ENCODE measurements at places on chromosomes 12 and 14.

DNA sequence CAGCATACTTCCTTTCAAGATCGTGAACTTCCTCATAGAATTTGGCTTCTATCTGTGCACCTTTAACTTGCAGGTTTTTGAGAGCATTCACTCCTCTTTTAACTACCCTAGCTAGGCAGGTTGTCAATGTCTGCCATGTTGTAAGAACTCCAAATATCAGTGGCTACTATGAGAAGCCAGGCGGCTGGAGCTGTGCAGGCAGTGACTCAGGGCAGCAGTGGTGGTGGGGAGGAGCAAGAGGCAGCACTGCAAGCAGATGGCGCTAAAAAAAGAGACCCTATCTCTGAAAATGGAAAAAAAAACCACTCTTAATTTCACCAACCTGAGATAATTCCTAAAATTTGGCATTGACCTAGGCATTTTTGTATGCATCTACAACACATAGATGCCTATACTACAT, 28.5 kb downstream of the YARS2 start:
- DNase-seq: no peak

- no peak for DNase-seq
These were observed 11.1 kb downstream of the BCL11B start for GRCh38 chr14:99260587-99261551.

DNA sequence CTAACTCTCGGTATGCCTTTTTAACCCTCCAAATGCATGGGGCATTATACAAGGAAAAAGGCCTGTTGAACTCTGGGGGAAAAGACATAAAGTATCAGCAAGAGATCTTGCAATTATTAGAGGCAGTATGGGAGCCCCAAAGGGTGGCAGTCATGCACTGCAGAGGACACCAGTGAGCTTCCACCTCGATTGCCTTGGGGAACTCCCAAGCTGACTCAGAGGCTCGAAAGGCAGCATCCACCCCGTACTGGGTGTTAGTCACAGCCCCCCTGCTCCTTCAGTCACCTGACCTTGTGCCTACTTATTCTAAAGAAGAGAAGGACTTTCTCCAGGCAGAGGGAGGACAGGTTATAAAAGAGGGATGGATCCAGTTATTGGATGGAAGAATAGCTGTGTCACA, 781.4 kb upstream of the TMEM132C start:
- no peak for DNase-seq

- DNase-seq: no peak
These were observed 22.9 kb upstream of the CALM1 start for GRCh38 chr14:90373887-90374286.

DNA sequence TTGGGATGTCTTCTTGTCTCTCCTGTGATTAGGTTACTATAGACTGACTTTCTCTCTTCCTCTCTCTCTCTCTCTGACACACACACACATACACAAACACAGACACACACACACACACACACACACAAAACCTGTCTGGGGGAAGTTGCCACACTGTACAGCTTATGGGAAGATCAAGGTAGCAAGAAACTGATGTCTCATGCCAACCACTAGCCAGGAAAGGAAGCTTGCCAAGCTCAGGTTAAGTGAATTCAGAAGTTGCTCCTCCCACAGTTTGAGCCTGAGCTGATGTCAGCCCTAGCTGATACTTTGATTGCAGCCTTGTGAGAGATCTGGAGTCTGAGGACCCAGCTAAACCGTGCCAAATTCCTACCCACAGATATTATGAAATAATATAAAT, 67.1 kb downstream of the PPFIA2 start:
- no peak for DNase-seq

All from stimulated activated CD8-positive, alpha-beta memory T cell treated with anti-CD3 and anti-CD28 coated beads, Interleukin-7, amount 100 ng/mL, for 1 hour (primary cell).